ENCODE measurements at places on chromosomes 6 and 20.

DNA sequence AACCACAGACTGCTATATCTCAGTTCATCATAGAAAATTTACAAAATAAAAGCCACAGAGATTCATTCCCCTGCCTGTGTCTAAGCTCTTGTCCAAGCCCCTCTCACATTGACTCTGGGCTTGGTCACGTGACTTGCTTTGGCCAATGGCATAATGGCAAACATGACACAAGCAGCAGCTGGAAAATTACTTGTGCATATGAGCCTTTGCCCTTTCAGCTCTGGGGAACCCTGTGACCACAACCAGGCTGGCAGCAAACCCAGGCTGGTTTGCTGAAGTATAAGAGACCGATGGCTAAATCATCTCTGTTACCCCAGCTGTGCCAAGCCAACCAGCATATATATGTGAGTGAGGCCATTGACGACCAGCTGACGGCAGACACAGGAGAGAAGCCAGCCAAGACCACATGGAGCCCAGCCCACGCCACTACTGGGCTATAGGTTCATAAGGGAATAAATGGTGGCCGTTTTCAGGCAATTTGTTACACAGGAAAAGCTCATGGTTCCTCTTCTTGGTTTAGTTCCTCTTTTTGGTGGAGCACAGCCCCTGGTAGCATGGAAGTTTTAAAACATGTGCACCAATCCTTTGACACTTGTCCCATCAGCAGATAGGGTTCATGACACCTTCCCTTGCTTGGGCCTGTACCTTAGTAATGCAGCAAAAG, 31.8 kb upstream of the RSPO4 start:
- DNase-seq = no peak

- DNase-seq = no peak
These were observed 80.6 kb downstream of the F13A1 start for GRCh38 chr6:6239598-6240581.

DNA sequence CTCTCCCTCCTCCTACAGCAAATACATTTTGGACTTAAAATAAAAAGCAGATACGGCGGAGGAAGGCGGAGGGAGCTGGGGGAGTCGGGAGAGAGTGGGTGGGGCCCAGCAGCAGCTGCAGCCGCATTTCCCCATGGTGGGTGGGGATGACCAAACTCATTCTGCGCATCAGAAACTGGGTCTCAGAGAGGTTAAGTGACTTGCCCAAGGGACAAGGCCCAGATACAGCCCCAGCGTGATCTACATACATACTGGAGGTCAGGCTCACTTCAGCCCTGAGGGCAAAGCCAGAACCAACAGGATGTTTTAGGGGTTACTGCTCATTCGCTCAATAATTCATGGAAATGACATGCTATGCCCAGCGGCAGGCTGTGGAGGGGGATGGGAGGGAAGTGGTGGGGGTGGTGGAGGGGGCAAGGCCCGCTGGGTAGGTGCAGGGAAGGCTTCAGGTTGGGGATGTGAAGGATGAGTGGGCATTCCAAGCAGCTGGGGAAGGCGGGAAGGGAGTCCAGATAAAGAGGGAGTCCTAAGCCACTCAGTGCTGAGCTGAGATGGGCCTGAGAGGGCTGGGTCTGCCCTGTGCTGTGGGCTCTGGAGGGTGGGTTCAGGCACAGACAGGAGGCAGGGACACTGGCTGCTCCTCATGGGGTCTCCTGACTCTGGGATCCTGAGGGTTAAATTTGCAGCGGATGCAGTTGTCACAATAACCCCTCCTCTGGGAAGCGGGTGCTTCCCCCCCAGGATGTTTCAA, 31.0 kb downstream of the DLGAP4 start:
- DNase-seq = no peak

DNA sequence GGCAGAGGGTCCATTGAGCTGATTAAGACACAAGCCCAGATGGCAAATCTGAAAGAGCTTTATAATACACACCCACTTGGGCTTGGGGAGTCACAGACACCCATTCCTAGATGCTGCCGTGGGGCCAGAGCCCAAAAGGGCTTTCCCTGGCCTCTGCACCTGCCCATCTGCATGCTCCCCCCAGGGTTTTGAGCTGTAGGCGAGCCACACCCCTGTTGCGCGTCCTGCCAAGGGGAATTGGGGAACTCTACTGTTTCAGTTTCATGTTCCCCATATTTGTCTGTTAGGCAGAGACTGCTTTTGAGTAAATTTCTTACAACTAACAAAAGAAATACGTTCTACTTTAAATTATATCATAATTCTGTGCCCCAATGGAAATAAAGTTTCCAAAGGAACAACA, 52.9 kb upstream of the FNDC1 start:
- DNase-seq = no peak

DNA sequence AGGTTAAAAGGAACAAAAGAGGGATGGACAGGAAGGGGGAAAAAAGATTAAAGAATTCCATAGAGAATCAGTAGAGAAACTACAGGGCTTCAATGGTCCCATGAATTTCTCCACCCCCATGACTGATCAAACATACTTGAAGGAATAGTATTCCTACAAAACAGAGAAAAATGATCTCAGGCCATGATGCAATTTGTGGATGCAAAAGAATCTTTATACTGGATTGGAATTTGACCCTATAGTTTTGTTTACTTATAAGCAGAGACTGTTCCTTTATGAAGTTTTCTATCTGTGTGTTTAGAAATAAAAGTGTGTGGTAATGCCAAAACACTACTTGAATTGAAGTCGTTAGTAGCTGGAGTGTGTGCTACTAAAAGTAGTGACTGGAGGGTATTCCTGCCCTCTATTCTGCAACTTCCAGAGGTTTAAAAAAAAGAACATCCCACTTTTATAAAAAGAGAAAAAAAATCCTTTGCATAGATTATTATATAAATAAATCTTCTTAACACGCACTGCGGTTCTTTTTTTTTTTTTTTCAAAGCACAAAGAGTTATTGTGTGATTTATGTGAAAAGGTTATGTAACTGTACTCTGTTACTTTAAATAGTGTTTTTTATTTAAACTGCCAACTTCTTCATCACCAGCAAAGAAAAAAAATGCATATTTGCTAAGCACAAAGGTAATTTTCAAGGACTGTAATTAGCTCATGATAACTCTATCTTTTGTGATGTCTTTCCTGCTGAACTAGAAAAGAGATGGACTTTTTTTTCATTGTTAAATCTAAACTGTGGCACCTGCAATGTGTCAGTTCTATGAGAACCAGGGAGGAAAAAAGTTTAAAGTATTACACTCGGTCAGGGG, 214.5 kb upstream of the CITED2 start:
- no peak for DNase-seq

- DNase-seq = no peak
These were observed 206.8 kb downstream of the TINAG start for GRCh38 chr6:54515013-54515412.

GRCh38 chr20:31901615-31902014, 31.2 kb downstream of the TTLL9 start:
- no peak for DNase-seq

- DNase-seq = no peak
These were observed 178.7 kb downstream of the CLIC5 start for GRCh38 chr6:45836984-45837383.

DNA sequence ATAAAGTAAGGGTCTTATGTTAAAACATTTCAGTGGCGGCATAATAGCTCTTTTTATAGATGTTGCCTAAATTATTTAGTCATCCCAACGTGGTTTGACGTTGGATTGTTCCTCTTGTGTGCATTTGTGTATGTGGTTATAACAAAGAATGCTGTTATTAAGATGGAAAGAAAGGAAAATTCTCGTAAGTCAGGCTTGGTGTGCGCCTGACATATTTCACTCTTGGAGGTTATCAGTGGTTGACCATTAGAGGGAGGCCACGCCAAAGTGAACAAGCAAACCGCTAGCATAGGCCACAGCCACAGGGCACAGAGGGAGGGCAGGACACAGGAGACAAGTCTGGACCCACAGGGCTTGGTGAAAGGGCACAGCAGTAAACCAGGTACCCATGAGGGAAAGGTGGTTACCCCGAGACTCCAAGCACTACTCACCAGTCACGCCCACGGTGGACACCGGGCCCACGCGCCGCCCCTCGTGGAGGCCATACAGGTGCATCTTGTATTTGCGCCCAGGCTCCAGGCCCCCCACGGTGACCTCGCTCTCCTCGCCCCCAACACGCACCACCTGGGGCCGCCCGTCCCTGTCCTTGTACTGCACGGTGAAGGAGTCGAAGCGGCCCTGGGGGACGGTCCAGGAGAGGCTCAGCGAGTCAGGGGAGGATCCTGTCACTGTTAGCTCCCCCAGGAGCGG, 22.9 kb downstream of the CYP21A2 start:
- DNase-seq = no peak

DNA sequence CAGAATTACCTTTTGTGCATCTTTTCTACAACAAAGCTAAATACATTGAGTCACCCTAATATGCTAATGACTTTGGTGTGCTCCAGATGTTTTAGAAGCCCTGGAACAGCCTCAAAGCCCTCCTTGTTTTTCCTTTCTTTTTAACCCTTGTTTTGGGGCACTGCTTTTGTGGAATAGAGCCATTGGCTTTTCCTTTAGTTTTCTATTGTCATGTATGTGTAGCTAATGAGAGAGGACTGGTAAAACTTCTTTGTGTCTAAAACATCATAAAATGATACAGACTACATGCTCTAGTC, 158.8 kb downstream of the JARID2 start:
- no peak for DNase-seq

- no peak for DNase-seq
These were observed 15.8 kb downstream of the ADNP start for GRCh38 chr20:50915424-50915823.

DNA sequence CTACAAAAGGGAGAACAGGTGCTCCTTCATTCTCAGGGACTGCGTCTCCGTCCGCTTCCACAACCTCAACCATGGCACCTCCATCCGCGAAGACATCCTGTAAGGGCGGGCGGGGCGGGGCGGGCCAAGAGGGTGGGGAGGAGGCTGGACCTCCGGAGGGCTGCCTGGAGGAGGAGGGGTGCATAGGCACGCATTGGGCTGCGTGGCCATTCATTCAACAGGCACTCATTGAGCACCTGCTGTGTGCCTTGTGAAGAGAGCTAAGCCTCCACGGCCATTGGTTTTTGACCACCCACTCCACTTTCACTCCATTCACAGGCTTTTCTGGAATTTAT, 435 bp downstream of the ZSWIM3 start:
- no peak for DNase-seq

DNA sequence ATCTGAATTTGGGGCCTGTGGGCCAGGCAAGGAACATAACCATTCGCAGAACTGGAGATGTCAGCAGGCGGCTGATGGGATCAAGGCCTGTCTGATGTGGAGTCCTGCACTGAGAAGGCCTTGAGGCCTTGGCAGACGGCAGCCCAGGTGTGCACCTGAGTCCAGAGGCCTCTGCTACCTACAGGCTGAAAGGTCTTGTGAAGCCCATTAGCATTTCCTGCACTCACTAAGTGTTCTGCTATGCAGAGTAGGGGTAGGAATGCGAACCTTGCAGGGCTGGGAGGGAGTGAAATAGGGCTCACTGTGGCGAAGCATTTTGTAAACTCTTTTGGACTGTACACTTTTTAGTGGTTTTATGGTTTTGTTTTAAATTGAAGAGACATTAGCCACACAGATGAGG, 48.3 kb upstream of the RNF24 start:
- DNase-seq = no peak

Measured in neural crest cell (in vitro differentiated cells).